ENCODE measurements at places on chromosomes 12 and 14. TPM values are rescaled to one million over a fixed set of nuclear protein-coding genes. Genes with fewer than 3 reads are reported as not detected.

GRCh38 chr12:124531906-124532305 is 35.5 kb downstream of the NCOR2 start:
- DNase-seq, result no peak

DNA sequence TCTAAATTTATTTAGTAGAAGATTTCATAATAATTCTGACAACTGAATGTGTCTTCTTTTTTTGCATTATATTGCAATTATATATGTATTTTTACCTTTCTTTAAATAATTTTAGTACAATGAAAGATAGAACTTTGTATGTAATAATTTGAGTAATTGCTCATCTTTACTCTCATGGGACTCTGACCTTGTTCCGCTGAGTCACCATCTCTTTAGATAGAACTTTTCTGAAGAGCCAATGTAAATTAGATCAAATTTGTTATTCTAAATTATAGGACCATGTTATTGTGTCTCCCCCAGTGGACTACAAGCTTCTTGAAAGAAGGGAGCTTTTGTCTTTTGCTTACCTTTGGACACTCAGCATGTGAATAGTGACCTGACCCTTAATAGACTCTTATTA is 96.1 kb downstream of the TRHDE start:
- no peak for DNase-seq

- no peak for DNase-seq
Observed at GRCh38 chr12:16218234-16218633, 59.3 kb downstream of the SLC15A5 start.

DNA sequence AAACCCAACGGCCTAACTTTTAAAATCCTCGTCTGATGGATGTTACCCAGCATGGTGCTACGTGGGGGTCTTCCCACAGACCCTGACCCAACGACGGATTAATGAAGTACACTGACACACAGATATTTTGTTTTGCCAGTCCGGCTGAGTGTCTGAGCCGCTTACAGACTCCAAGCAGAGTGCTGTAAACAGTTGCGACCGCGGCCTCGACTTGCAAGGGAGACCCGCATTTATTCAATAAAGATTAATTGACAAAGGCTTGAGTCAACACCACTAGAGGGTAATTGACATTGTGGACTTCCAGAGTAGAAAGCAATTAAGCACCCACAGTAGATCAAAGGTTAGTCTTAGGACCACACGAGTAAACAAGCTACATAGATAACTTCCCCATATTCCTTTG is 1042.4 kb downstream of the AACS start:
- DNase-seq, result no peak

DNA sequence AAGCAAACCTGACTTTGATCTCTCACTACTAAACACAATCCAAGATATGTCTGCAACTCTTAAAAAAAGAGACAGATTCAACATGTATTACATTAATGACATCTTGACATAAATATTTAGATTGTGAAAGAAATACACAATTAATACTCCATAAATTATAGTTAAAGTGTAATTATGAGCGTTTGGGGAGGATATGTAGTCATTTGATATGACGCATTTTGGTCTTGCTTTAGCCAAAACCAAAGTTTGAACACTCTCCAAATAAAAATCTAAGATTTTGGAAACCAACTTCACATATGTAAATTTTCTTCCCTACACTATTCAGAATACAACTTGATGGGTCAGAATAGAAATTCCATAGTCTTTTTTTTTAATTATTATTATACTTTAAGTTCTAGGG is 1257.6 kb downstream of the SLC16A7 start:
- no peak for DNase-seq

DNA sequence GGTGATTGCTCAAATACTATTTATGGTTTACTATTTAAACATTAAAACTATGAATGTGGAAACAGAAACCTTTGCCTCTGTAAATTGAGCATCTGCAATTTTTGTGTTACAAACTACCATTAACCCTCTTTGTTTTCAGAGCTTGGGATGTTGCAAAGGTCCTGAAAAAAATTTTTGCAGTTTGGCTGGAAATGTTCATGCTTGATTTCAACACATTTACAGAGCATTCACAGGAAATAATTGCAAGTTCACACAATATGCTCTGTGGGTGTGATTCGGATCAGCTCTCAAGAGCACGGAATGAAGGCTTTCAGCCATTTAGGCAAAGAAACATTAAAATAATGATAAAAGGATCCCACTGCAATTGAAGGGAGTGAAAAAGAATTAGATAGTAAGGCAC is 232.9 kb downstream of the ATP23 start:
- no peak for DNase-seq

GRCh38 chr14:21098076-21098891 is at the start of gene ZNF219:
Gene ZNF219, minus strand, starts transcription at chr14:21098655. Its CDS starts 5,064 bp downstream, at chr14:21093591.
- no peak for DNase-seq

- DNase-seq, result no peak
Observed at GRCh38 chr14:41860586-41860985, 253.9 kb downstream of the LRFN5 start.

GRCh38 chr14:58488550-58488949 is 61.0 kb downstream of the KIAA0586 start:
- no peak for DNase-seq

DNA sequence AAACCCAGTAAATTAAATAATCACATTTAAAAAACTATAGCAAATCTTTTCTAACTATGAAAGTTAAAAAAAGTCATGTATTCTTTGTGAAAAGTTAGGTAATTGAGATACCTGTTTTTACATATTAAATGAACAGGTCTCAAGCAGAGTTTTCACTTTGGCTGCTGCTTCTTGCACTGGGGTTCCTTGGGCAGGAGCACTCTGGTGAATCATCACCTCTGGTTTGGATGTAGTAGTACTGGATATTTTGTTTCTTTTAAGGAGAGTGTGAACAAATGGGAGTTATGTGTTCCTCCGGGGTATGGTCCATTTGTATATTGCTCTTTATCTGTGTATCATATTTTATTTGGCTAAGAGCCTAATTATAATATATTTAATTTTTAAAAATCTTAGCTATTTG is 82.7 kb downstream of the FUT8 start:
- no peak for DNase-seq

DNA sequence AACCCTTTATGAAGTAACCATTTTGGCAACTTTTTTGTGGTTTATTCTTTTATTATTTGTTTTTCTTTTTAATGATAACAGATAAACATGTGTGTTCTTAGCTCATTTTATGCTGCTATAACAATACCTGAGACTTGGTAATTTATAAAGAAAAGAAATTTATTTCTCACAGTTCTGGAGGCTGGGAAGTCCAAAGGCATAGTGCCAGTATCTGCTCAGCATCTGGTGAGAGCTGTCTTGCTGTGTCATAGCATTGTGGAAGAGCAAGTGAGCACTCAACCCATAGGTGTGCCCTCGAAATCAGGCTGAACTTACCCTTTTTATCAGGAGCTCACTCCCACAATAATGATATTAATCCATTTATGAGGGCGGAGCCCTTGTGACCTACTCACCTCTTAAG is 8.0 kb upstream of the SCFD1 start:
- DNase-seq, result no peak

- no peak for DNase-seq
Observed at GRCh38 chr12:104727726-104728465, 230.2 kb downstream of the SLC41A2 start.

- no peak for DNase-seq
Observed at GRCh38 chr12:101086490-101087135, 123.4 kb downstream of the SLC5A8 start.

The EID3 gene
- 8.2 TPM for total RNA-seq

The KLRK1 gene
- total RNA-seq, result 1.7 TPM

The IL26 gene
- not detected for total RNA-seq

The SRP54 gene
- 38.3 TPM for total RNA-seq

The PSMB5 gene
- 113 TPM for total RNA-seq

The CSRP2 gene
- total RNA-seq, result 12.6 TPM

The CNTN1 gene
- 1.5 TPM for total RNA-seq
